ENCODE measurements at places on chromosomes 7 and 10.
A peak's percentile ranks its signal among the peaks of the same experiment; 100 is the strongest.

DNA sequence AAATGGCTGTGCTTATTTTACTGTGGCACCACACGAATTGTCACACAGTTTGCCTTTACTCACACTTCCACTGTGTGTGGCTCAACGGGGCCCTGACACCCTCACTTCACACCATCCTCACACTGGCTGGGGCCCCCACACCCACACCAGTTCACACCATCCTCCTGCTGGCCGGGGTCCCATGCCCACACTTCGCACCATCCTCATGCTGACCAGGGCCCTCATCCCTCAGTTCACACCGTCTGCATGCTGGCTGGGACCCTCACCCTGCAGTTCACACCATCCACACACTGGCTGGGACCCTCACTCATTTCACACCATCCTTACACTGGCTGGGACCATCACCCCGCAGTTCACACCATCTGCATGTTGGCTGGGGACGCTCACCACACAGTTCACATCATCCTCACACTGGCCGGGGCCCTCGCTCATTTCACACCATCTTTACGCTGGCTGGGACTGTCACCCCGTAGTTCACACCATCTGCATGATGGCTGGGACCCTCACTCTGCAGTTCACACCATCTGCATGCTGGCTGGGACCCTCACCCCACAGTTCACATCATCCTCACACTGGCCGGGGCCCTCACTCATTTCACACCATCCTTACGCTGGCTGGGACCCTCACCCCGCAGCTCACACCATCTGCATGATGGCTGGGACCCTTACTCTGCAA lies 36.0 kb downstream of the BRI3 start:
- no peak overlapping the region for H3K4me3 ChIP-seq
- peaks cover 40% of the 10 kb centered on the region for H3K4me1 ChIP-seq
- peaks cover 33% of the 10 kb centered on the region for H3K27me3 ChIP-seq
- no peak overlapping the region for H3K27ac ChIP-seq
- DNase-seq, result no peak

DNA sequence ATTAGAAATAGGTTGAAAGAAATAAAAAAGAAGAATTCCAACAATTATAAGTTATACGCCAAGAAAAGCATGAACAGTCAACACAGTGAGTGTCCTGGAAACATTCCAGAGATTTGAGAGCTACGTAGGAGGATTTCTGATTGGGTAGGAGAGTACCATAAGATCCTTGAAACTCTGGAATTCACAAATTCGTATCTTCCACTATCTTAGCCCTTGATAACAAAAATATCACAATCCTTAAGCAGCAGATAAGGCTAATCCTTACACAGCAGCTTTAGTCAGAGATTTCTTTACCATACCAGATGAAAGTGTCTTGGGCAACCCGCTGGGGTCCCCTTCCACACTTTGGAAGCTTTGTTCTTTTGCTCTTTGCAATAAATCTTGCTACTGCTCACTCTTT lies 8.2 kb downstream of the TPK1 start:
- H3K27ac ChIP-seq, result no peak overlapping the region
- H3K4me1 ChIP-seq, result peaks cover 21% of the 10 kb centered on the region
- H3K36me3 ChIP-seq, result peaks cover 8% of the 10 kb centered on the region
- H3K4me3 ChIP-seq, result no peak overlapping the region
- no peak for DNase-seq

- peaks cover 37% of the 10 kb centered on the region for H3K4me1 ChIP-seq
- H3K36me3 ChIP-seq, result peaks cover 37% of the 10 kb centered on the region
- peak overlapping the region; percentile 7 for H3K27ac ChIP-seq
- no peak overlapping the region for H3K4me3 ChIP-seq
- no peaks in the 10 kb centered on the region for H3K27me3 ChIP-seq
- DNase-seq, result no peak
These were observed 2.2 kb downstream of the ZDHHC4 start for GRCh38 chr7:6579446-6579845.

DNA sequence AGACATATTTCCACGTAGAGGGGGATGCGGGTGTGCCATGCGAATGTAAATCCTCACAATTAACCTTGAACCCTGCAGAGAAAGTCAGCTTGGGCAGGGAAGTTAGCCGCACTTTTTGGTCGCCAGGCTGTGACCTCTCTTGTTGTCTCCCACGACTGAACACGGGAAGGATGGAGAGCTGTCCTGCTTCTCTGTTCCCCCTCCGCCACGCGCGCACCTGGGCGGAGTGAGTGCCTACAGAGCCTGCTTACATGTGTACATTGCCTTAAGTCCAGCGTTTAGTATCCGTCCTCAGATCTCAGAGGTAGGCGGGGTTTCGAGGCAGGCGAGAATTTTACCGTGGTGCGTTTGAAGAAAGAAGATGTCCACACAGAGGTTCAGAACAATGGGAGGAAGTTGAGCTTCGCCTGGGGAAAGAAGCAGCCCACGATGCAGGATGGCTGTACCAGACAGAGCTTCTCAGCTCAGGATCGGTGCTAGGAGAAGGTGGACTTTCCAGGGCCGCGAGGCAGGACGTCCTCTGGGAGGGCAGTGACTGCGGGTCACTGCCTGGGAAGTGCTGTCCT lies 482 bp upstream of the ERCC6 start:
- no peak for DNase-seq
- H3K36me3 ChIP-seq, result peaks cover 27% of the 10 kb centered on the region
- H3K27ac ChIP-seq, result peak overlapping the region; percentile 97
- H3K27me3 ChIP-seq, result peaks cover 15% of the 10 kb centered on the region
- H3K4me3 ChIP-seq, result peak overlapping the region; percentile 89

DNA sequence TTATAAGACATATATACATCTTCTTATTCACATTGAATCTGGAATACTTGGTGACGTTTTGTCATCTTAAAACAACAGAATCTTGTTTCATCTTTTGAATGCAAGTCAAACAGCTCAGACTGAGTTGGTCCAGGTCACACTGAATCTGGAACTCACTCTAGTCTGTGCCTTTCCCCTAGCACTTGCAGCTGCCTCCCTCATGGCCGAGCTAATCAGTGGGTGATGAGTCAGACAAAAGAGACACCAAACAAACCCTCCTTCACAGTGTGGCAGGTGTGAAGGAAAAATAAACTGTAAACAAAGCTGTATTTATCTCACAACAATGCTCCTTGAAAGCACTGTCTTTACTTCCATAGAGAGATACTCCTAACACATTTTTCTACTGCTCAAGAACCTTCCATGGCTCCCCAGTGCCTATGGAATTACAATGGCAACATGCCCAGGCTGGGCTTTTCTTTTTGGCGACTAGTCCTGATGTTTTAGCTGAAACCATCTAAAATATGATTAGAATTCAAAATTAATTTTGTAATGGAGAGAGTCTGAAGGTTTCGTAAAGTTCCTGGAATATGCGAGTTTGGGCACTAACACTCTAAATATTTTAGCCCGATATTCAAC lies 140.0 kb downstream of the ZNF365 start:
- H3K4me3 ChIP-seq, result no peak overlapping the region
- H3K36me3 ChIP-seq, result no peaks in the 10 kb centered on the region
- no peaks in the 10 kb centered on the region for H3K27me3 ChIP-seq
- peaks cover 18% of the 10 kb centered on the region for H3K4me1 ChIP-seq
- no peak overlapping the region for H3K27ac ChIP-seq

DNA sequence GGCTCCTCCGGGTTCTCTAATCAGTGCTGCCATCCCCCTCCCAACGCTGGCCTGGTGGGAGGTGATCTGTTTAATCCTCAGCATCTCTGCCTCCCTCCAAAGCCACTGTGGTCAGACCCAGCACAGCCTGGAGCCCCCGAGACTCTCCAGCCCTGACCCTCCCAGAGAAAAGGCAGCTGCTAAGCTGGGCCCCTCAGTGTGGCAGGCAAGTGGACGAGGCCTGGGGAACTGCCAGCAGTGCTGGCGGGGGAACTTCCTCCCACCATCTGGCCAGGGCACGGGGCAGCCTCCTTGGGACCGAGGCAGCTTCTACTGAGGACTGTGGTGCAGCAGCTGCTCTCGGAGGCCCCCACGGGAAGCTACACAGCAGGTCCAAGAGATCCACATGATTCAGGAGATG lies 51.1 kb downstream of the DPYSL4 start:
- no peak for DNase-seq
- H3K27me3 ChIP-seq, result no peaks in the 10 kb centered on the region
- no peaks in the 10 kb centered on the region for H3K36me3 ChIP-seq
- H3K27ac ChIP-seq, result no peak overlapping the region

- H3K27ac ChIP-seq, result no peak overlapping the region
- H3K4me3 ChIP-seq, result no peak overlapping the region
- DNase-seq, result no peak
- peaks cover 28% of the 10 kb centered on the region for H3K4me1 ChIP-seq
- H3K27me3 ChIP-seq, result no peaks in the 10 kb centered on the region
These were observed 10.4 kb downstream of the RALA start for GRCh38 chr7:39633563-39634477.

GRCh38 chr7:24283554-24283896 lies 465 bp upstream of the NPY start:
- H3K4me1 ChIP-seq, result peaks cover 12% of the 10 kb centered on the region
- peak overlapping the region; percentile 82 for H3K27ac ChIP-seq
- H3K4me3 ChIP-seq, result peak overlapping the region; percentile 79
- peaks cover 1% of the 10 kb centered on the region for H3K36me3 ChIP-seq
- peaks cover 44% of the 10 kb centered on the region for H3K27me3 ChIP-seq

GRCh38 chr10:79298403-79299244 lies 48.6 kb upstream of the PPIF start:
- H3K27ac ChIP-seq, result peak overlapping the region; percentile 82
- no peaks in the 10 kb centered on the region for H3K27me3 ChIP-seq
- no peak overlapping the region for H3K4me3 ChIP-seq
- DNase-seq, result no peak
- peaks cover 91% of the 10 kb centered on the region for H3K36me3 ChIP-seq
- H3K4me1 ChIP-seq, result peaks cover 37% of the 10 kb centered on the region

DNA sequence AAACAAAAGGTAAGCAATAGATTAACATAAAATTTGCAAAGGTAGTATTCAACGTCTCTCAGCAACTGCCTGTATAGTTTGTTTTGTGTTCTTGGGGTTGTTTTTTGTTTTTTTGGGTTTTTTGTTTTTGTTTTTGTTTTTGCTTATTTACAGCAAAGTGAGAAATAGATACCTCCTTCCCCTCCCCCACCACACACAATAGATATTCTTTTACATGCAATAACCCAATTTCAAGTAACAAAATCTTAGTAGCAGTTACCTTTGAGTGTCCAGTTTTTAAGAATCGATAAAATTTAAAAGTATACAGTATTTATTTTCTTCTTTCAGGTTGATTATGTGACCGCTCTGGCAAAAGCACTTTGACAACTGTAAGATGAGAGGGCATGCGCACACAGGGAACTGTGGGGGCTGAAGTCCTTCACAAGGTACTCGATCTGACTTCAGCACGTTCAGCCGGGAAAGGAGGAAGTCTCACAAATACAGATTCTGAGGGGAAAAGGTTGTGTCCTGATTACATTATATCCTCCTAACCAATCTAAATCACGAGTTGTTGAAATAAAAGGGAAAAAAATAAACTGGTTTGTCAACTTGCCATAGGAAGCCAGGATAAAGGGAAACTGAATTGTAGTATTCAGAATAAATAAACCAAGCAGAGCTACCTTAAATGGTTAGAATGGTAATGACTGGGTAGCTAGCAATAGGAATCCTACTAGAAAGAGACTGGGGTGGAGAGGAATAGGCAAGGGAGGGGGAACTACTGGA lies 47.8 kb downstream of the CPEB3 start:
- H3K36me3 ChIP-seq, result peaks cover 6% of the 10 kb centered on the region
- peak; percentile 12 for DNase-seq
- peak overlapping the region; percentile 64 for H3K4me3 ChIP-seq
- peaks cover 17% of the 10 kb centered on the region for H3K4me1 ChIP-seq
- peak overlapping the region; percentile 43 for H3K27ac ChIP-seq

GRCh38 chr10:131928248-131929095 lies 27.7 kb downstream of the PPP2R2D start:
- peak overlapping the region; percentile 80 for H3K27ac ChIP-seq
- peak overlapping the region; percentile 33 for H3K4me3 ChIP-seq
- peaks cover 64% of the 10 kb centered on the region for H3K4me1 ChIP-seq
- peak; percentile 81 for DNase-seq
- H3K36me3 ChIP-seq, result peaks cover 38% of the 10 kb centered on the region

DNA sequence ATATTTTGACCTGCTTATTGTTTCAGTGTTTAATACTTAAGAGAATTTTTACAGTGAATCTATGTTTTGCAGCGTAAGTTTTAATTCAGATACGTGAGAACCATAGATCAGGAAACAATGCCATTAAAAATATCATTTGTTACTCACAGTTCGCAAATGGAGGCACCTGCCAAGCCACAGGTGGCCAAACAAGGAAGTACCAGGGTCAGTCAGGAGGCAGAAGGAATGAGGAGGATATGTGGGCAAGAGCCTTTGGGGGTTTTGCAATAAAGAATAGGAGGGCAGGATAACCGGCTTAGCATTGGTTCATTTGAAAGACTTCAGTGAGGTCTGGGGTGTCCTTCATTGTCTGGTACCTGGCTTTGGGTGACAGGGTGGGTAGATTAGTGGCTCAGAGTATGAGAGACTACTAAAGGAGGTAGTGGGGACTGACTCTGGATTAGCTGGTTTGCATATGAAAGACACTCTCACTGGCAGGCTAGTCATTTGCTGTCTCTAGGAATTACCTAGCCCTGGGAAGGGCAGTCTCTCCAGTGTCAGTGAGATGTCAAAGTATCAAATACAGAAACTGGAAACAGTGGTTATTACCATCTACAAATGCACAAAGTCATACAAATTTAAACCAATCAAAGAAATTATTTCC lies 132.2 kb upstream of the CAV2 start:
- no peak for DNase-seq
- no peak overlapping the region for H3K4me3 ChIP-seq
- no peak overlapping the region for H3K27ac ChIP-seq
- H3K36me3 ChIP-seq, result no peaks in the 10 kb centered on the region
- H3K27me3 ChIP-seq, result no peaks in the 10 kb centered on the region

- peaks cover 9% of the 10 kb centered on the region for H3K27me3 ChIP-seq
- no peak overlapping the region for H3K4me3 ChIP-seq
These were observed 57.4 kb downstream of the EEPD1 start for GRCh38 chr7:36210291-36210922.

GRCh38 chr10:988667-989545 lies 672 bp downstream of the GTPBP4 start:
- peak overlapping the region; percentile 99 for H3K27ac ChIP-seq
- peaks cover 44% of the 10 kb centered on the region for H3K4me1 ChIP-seq
- no peaks in the 10 kb centered on the region for H3K27me3 ChIP-seq
- H3K36me3 ChIP-seq, result peaks cover 25% of the 10 kb centered on the region

GRCh38 chr7:47954231-47954911 lies 6.1 kb upstream of the PKD1L1 start:
- H3K4me1 ChIP-seq, result peaks cover 9% of the 10 kb centered on the region
- H3K36me3 ChIP-seq, result peaks cover 21% of the 10 kb centered on the region
- no peaks in the 10 kb centered on the region for H3K27me3 ChIP-seq
- H3K27ac ChIP-seq, result no peak overlapping the region
- no peak for DNase-seq
